ENCODE measurements at places on chromosomes 6 and 20.

GRCh38 chr20:59750209-59750840, 146.0 kb downstream of the PHACTR3 start:
- DNase-seq: no peak

DNA sequence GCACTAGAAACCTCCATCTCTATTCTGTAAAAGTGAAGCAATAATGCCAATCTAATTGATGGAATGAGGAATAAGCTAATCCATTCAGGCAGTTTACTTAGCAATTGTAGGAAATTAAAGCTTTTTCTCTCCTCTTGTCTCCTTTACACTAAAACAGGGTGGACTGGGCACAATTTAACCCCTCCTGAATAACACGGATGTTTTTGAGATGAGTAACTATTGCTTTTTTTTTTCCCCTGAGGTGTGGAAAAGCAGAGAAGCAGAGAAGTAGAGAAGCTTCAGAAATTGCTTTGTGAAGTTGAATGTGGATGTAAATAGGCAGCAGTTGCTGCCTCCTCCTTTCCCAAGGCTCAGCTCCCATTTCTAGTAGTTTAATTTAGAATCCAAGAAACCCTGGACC, 40.0 kb upstream of the GCNT2 start:
- no peak for DNase-seq

DNA sequence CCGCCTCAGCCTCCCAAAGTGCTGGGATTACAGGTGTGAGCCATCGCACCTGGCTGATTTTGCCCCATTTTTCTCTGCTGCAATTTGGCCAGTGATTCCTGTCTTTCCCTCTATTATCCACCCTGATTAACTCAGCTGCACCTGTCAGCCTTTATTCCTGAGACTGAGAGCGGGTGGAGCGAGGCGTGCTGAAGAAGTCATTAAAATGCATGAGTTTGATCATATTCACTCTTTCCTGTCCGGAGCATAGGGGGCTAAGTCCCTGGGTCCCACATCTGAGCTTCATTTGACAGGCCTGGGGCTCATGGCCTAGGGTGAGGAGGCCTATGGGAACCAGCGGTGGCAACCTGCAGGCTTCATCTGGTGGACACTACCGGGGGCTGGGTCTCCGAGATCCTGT, 25.7 kb upstream of the CTNNBL1 start:
- DNase-seq: no peak

DNA sequence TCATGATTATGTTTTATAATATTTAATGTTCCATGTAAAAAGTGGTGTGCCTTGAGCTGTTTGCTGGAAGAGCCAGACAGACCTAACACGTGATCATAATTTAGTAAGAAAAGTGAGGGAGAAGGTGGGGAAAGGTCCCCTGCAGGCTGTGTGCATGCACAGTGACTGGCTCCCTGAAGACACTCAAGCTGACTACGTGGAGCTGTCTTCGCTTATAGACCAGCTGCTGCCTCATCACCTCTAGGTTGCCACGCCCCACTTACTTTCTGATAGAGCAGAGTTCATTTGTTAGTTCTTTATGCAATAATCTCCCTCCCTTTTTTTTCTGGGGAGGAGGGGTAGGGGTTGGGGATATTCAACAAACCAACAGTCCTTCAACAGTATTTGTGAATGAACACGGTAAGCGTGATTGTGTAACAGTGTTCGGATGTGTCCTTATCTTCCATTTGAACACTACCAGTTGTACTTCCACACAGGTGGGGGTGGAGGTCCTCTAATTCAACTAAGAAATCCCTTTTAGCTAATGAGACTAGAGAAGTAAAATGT, 157.3 kb downstream of the BACH2 start:
- no peak for DNase-seq

DNA sequence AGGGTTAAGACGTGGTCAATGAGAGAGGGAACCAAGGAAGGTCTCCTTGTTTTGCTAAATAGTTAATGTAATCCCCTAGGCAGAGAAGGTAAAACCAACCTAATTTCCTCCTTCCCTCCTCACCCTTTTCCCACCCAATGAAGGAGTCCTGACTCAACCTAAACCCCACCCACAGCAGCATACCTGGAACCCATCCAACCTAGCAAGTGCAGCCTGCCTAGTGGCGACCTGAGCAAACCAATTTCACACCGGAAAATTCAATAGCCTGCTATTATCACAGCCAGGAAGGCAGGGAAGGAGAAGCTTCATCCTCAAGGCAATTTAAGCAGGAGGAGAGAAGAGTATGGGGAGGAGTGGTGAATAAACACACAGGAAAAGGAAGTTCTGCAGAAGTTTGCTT, 46.9 kb downstream of the OSTM1 start:
- DNase-seq: peak; percentile 4

- peak; percentile 6 for DNase-seq
These were observed 144.0 kb downstream of the BCKDHB start for GRCh38 chr6:80250391-80250997.

- no peak for DNase-seq
These were observed 1.6 kb upstream of the TNFRSF6B start for GRCh38 chr20:63694584-63695423.

- DNase-seq: no peak
These were observed 73.1 kb downstream of the PHACTR2 start for GRCh38 chr6:143750877-143751276.

DNA sequence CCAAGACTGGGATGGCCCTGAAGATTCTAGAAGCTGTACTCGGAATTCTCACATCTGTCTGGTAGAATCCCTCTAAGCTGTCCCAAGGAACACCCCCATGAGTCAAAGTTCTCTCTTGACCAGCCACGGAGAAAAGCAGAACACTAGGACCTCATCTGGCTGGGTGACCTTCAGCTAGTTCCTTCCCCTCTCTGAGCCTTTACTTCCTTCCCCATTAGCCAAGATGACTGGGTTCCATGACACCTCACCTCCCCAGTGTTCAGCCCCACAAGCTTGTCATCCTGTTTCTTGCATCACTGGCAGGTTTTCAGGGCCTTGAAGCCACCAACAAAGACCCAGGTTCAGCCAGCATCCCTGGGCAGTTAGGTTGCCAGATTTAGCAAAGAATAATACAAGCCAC, 47.8 kb downstream of the MAFB start:
- no peak for DNase-seq

Measured in AG10803 (cell line).